ENCODE measurements at places on chromosomes 7 and 10.

GRCh38 chr7:155558961-155559360 lies 12.6 kb upstream of the CNPY1 start:
- no peak for DNase-seq

- peak; percentile 99 for DNase-seq
These were observed 80.0 kb downstream of the ZNF277 start for GRCh38 chr7:112286250-112287086.

GRCh38 chr7:121355574-121355973 lies 26.8 kb downstream of the WNT16 start:
- no peak for DNase-seq

DNA sequence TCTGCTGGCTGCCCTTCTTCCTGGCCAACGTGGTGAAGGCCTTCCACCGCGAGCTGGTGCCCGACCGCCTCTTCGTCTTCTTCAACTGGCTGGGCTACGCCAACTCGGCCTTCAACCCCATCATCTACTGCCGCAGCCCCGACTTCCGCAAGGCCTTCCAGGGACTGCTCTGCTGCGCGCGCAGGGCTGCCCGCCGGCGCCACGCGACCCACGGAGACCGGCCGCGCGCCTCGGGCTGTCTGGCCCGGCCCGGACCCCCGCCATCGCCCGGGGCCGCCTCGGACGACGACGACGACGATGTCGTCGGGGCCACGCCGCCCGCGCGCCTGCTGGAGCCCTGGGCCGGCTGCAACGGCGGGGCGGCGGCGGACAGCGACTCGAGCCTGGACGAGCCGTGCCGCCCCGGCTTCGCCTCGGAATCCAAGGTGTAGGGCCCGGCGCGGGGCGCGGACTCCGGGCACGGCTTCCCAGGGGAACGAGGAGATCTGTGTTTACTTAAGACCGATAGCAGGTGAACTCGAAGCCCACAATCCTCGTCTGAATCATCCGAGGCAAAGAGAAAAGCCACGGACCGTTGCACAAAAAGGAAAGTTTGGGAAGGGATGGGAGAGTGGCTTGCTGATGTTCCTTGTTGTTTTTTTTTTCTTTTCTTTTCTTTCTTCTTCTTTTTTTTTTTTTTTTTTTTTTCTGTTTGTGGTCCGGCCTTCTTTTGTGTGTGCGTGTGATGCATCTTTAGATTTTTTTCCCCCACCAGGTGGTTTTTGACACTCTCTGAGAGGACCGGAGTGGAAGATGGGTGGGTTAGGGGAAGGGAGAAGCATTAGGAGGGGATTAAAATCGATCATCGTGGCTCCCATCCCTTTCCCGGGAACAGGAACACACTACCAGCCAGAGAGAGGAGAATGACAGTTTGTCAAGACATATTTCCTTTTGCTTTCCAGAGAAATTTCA lies 1.7 kb downstream of the ADRB1 start:
- DNase-seq = no peak

DNA sequence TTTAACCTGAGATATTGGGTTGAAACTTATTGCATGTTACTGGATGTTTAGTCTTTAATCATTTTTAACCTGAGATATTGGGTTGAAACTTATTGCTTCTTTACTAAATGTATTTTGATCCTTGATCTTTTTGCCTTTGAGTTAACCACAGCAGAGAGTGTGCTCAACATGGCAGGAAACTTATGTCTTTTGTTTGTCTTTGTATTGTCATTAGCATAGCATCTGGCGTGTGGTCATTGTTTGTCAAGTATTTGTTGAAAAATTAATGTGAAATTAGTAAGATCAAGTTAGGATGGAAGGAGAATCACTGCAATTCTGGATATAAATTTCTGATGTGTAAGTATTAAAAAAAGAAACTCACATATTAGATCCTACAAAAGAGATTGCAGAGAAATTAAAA lies 8.2 kb downstream of the MRC1 start:
- DNase-seq = no peak

DNA sequence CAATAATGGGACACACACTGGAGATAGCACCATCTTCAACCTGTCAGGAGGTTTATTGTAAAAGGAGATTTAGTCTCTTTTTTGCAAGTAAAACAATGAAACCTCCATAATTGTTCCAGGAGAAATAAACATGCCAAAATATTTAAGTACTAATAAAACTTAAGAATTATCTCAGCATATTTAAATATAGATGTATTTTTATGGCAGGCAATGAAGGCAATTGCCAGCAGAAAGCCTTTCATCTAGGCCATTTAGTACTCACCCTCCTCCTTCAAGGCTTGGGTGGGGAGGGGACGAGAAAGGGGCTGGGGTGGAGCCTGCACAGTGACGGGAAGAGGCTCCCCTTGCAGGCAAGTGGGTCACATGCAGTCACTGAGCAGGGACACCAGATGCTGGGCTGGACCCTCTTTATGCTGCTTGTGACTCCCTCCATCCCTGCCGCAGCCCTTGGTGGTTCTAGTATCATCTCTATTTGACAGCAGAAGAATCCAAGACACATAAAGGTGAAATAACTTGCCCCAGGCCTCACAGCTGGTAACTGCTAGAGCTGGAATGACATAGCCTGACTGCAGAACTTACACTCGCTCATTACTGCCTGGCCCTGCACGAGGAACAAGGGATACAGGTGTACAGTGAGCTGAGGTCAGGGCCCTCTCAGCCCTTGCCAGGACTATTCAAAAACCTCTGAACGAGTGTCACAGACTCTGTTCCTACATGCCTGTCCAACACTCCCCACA lies 449.5 kb upstream of the ZMIZ1 start:
- DNase-seq = no peak

GRCh38 chr10:35493196-35494118 lies 111.7 kb upstream of the GJD4 start:
- no peak for DNase-seq

DNA sequence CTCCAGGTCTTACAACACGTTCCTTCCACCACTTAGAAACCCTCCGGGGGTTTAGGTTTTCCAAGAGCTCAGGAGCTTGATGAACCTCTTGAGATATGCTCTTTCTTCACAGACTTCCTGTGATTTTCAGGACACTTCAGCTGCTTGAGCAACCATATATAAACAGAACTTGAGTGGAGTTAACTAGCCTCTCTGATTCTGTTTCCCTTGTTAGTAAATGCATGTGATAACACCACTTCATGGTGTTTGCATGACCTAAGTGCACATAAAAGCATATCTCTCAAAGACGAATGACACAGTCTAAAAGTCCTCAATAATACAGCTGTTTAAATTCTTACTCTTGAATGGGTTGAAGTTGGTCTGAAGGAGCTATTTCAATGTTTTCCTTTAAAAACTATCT lies 9.9 kb downstream of the PRR15 start:
- no peak for DNase-seq

- DNase-seq = no peak
These were observed 107.4 kb downstream of the MKX start for GRCh38 chr10:27638071-27638750.

DNA sequence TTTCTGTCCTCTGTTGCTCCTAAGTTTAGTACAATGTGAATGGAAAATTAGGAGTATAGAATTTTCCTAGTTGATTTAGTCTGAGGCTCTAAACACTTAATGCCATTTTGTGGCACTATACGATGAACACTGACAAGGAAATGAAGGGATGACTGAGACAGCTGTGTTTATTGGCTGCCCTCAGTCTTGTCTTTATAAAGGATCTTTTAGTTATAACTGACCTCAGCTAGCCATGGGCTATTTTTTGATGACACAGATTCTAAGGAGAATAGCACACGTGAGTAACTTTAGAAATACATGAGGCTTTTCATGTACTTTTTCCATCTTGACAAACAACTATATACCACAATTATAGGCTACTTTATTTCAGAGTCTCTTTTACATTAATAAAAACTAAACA lies 113.7 kb downstream of the PRKG1 start:
- no peak for DNase-seq

DNA sequence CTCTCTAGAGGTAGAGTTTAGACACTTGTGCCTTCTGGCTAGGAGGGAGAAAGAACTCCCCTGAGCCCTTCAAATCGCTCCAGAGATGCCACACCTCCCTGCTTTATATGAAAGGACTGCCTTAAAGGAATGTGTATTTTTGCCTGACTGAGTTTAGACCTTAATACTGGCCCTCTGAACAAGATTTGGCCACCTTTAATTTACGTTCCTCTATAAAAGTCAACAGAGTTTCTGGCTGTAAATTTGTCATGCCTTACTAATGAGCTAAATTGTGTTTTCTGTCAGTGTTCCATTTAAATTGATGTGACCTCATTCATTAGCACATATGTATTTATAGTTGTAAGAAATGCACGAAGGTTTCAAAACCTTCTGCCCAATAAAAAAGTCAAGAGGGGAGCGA lies 48.0 kb downstream of the SEMA3C start:
- DNase-seq = no peak

GRCh38 chr7:30136117-30136731 lies 1.4 kb downstream of the MTURN start:
- DNase-seq = no peak

- no peak for DNase-seq
These were observed 123.2 kb downstream of the DNAJB6 start for GRCh38 chr7:157459966-157460365.

DNA sequence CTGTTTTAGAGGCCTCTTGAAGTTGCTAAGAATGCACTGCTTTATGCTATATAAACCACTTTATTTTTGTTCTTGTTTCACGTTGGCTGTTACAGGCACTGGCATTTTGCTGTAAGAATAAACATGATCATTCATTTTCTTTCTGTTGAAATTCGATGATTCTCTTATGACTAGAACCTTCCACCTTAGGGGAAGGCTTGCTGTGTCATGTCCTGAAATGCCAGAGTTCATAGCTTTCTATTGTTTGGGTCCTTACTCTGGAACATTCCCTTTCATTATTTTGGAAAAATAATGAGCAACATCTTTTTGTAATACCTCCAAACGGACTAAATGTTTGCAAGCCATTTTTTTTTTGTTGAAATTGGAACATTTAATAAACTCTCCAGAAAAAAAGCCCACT lies 495.1 kb upstream of the POT1 start:
- no peak for DNase-seq

DNA sequence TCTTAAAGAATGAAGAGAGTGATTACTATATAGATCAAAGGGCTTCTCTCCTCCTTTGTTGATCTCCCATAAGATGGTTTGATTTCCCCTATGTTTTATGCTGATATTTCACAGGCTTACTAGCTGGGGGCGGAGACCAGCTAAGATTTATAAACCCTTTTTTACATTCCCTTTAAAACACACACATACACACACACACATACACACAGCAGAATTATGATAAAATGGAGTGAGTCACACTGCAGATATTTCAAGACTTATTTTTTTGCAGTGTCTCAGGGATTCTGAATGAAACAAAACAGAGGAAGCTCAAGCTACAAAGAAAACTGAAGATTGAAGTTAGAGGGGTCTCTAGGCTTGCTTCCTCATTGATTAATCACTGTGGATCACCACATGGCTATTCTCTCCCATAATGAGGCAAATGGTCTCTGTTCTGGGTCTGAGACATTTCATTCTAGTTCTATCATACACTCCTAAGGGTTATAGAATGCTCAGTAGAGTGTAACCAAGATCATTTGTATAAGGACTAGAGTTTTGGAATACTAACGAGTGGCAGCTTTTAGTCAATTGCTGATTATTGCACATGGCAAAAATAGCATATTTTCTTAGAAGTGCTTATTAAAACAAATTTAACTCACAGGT lies 18.6 kb downstream of the INA start:
- no peak for DNase-seq

- DNase-seq = peak; percentile 95
These were observed 41.1 kb upstream of the PRKAR1B start for GRCh38 chr7:767941-768731.

- DNase-seq = no peak
These were observed 107.6 kb downstream of the VIPR2 start for GRCh38 chr7:159036916-159037605.

DNA sequence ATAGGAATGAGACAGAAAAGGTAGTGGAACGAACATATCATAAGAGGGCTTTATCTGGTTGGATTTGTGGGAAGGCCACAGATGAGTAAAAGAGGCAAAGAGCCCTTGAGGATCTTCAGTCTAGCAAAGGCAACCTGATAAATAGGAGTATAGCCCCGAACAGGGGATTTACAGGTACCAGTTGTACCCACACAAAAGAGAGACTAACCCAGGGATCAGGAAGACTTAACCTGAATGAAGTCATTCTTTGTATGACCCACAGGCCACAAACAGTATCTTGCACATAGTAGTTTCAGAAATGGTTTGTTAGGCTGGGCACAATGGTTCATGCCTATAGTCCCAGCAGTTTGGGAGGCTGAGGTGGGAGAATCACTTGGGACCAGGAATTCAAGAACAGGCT lies 208.2 kb downstream of the ARHGAP21 start:
- no peak for DNase-seq

DNA sequence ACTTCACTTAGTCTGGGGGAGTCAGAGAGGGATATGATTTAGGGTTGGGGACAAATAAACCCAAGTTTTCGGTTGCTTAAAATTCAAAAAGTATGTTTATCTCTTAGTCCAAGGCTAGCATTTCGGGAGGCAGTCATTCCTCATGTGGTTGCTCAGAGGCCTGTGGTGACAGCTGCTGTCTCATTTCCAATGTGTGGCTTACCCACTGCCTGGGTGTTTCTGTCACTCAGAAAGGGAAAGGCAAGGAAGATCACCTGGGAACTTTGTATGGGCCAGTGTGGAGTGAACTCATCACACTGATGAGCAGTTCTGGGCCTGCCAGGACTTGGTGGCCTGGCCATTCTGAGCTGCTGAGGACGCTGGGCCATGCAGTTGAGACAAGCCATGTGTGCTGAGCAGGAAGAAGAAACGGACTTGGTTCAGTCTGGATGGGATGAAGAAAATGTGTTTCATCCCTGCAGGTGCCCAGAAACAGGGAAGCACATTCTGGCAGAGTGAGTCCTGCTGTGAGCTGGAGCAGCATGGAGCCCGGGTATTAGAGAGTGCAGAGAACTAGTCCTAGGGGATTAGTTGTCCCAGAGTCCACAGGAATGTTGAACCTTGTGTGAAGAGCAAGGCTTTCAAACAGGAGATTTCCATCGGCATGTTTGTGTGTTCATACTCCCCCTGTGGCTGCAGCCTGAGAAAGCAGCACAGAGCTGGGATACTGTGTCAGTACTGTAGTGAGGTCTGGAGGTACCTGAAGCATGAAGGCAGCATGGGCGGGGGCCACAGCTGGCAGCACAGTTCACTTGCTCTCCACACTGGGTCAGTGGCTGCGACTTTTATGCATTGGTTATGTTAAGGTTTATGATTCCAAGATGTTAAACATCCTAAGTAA lies 211.1 kb upstream of the IGFBP3 start:
- DNase-seq = no peak

GRCh38 chr10:15588151-15588550 lies 131.6 kb downstream of the ITGA8 start:
- DNase-seq = no peak

- no peak for DNase-seq
These were observed 54.5 kb downstream of the CUL1 start for GRCh38 chr7:148753224-148753623.

- DNase-seq = no peak
These were observed 77.5 kb upstream of the STEAP1B start for GRCh38 chr7:22577470-22578001.

DNA sequence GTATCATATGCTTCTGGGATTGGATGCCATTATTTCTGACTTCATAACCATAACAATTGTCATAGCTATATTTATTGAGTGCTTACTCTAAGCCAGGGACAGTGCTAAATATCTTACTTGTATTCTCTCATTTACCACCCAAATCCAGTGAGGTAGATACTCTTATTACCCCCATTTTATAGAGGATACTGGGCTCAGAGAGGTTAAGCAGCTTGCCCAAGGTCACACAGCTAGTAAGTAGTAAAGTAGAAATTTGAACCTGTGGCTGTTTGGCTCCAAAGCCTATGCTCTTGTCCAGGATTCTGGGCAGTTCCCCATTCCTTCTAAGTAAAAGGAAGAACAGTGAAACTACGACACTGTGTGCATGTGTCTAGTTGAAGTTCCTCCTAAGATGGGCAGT lies 56.5 kb downstream of the COL13A1 start:
- DNase-seq = no peak
